ENCODE measurements at places on chromosomes 16 and 17.

- no peak for DNase-seq
Measured at GRCh38 chr17:2028737-2029136, 1.2 kb upstream of the DPH1 start.

- no peak for DNase-seq
Measured at GRCh38 chr17:7290685-7291084, 3.8 kb downstream of the YBX2 start.

DNA sequence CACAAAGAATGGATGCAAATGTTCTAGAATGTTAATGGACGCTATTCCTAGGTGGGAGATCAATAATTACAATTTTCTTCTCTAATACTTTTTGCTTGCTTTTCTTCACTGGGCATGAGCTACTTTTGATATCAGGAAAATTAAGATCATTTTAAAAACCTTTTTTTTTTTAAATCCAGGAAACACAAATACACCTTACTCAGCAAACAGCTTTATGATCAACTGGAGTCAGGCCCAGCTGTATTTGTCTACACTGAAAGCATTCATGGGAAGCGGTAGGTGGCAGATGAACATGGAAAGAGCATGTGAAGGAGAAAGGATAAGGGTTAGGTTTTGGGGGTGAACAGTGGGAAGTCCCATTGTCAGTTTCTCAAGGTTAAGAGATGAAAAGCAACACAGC lies 97.8 kb downstream of the WDR59 start:
- DNase-seq: no peak

GRCh38 chr16:67163164-67163998 lies 1.2 kb upstream of the HSF4 start:
- no peak for DNase-seq

DNA sequence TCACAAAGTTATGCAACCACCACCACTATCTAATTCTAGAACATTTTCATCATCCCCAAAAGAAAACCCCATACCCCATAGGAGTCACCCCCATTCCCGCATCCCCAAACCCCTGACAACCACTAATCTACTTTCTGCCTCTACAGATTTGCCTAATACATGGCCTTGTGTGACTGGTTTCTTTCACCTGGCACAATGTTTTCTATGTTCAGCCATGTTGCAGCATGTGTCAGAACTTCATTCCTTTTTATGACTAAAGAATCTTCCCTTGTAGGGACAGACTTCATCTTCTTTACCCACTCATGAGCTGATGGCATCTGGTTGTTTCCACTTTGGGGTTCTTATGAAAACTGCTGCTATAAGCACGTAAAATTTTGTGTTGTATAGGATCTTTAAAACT lies 34.6 kb downstream of the CYTH1 start:
- DNase-seq: no peak

DNA sequence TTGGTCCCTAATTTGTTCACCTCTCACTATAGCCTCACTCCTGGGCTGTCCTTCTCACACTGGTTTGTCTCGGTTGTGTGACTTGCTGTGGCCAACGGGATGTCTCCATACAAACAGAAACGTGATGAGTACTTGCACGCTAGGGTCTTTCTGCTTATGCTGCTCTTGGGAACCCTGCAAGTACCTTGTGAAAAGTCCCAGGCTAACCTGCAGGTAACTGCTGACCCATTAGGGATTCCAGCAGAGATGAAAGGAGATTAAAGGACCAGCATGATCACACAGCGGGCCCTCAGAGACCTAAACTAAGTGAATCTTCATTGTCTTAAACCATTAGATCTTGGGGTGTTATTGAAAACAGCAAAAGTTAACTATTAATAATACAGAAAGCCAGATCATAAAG lies 562.8 kb upstream of the GOT2 start:
- no peak for DNase-seq

DNA sequence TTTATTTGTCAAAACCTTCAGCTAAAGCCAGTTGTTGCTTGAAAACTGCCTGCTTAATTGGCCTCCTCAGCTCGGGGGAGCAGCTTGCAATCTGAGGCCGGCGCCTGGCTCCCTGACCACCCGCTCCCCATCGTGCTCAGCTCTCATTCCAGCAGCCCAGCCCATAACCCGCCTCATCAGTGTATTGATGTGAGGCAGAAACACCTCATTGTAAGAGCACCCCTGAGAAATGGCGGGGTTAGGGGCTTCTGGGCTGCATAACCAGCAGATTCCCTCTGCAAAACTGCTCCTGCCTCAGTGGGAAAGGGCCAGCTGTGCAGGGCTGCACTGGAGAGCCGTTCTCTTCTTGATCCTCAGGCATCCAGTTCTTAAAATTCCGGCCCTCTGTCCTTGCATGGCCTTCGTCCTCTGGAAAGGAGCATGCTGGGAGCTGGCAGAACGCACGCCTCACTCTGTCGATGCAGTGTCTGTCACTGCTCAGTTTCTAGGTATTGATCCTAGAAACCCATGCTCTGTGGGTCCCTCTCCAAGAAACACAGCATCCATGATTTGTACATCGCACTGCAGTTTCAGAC lies 113.8 kb upstream of the CHMP6 start:
- DNase-seq: no peak

- DNase-seq: no peak
Measured at GRCh38 chr17:79917902-79918484, 78.8 kb upstream of the CBX4 start.

DNA sequence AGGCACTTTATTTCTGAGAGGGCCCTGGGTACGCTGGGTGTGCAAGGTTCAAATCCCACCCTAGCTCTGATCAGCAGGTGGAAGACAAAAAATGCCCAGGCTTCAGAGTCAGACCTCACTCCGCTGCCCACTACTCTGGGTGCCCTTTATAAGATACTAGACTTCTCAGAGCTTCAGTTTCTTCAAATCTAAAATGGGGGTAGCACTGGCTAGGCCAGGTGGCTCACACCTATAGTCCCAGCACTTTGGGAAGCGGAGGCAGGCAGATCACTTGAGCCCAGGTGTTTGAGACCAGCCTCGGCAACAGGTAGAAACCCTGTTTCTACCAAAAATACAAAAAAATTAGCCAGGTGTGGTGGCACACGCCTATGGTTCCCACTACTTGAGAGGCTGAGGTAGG lies 1.7 kb downstream of the USB1 start:
- no peak for DNase-seq

DNA sequence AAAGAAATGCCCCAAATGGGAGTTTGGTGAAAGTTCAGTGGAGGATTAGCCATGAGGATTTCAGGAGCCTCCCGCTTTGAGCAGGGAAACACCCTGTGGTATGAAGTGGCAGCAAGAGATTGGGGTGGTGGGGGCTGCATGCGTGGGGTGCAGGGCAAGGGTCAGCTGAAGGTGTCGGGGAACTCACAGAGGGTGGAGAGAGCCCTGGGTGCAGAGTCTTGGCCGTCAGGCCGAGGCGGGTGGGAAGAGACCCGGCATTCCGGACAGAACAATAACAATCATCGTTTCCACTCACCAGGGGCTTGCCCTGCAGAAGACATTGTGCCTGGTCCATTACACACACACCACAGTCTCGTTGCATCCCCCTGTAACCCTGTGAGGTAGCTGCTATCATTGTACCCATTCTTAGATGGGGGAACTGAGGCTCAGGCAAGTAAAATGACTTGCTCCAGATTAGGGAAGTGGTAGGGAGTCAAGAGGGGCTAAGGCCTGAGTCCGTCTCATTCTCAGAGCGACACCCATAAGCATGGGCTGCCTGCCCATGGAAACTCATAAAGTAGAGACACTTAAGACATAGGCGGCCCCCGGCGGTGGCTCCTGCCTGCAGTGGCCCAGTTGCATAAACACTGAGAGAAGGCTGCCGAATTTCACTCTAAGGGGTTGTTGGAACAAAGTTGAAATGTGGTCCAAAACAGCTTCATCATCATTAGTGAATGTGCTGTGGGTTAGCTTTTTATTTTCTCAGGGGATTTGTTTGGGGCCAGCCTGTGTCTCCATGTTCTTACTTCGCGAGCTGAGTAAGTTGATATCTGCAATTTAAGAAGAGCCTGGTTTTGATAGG lies 93.3 kb downstream of the CMIP start:
- no peak for DNase-seq

DNA sequence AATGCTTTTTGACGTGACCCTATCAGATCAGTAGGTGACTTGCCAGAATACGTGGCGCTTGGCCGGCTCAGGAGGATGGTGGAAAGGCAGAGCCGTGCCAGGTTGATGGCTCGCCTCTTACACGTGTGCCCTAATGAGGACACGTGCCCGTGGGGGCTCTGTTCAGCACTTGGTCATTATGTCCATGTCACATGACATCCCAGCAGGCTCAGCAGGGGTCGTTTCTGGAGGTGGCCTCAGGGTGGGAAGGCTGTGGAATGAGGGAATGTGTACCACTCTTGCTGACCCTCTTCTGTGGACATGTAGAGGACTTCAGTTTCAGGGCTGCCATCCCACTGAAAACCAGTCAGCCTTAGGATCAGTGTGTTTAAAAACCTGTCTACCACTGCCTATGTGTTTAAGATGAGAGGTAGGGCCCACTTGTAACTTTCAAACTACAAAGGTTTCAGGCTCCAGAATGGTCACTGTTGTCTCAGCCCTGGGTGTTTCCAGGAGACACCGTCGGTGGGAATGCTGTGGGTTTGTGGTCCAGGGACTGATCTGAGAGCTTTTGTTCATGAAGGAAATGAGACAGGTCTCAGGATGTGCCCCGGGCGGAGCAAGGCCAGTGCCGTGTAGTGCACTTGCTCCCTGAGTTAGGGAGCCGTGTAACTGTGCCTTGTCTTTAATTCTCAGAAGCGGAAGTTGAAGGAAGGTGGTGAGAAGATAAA lies 12.1 kb downstream of the UBN1 start:
- DNase-seq: no peak

GRCh38 chr17:78780335-78780734 lies 1.7 kb downstream of the CYTH1 start:
- no peak for DNase-seq

DNA sequence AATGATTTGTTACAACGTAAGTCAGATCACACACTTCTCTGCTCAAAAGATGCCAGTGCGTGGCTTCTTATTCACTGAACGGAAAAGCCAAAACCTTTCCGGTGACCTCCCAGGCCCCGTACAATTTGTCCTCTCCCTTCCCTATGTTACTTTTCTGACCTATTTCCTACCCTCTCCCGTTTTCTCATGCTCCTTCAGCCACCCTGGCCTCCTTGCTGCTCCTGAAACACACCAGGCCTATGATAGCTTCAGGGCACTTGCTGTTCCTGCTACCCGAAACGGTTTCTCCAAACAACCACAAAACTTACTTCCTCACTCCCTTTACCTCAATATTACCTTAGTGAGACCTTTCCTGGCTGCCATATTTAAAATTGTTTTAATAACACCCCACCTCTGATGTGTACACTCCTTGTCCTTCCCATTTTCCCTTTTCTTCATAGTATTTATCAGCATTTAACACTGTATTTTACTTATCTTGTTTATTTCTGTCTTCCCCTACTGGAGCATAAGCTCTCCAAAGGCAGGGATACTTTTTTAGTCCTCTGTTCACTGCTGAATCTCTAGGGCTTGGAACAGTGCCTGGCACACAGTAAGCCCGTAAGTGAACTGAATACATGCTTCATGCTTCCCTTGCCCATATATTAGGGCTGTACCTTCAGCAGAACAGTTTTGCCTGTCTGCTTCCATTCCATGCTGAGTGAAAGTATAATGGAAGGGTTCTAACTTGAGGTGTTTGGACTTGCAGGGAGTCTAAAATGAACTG lies 10.9 kb upstream of the ARL2BP start:
- no peak for DNase-seq

GRCh38 chr17:58279736-58280479 lies 827 bp downstream of the MPO start:
- no peak for DNase-seq

- DNase-seq: no peak
Measured at GRCh38 chr17:3672571-3672970, 4.0 kb downstream of the EMC6 start.

GRCh38 chr17:30345527-30346075 lies 11.7 kb upstream of the TMIGD1 start:
- no peak for DNase-seq

GRCh38 chr17:71378036-71378435 lies 742.8 kb upstream of the SOX9 start:
- no peak for DNase-seq

GRCh38 chr17:67742025-67742424 lies 24.3 kb downstream of the NOL11 start:
- no peak for DNase-seq

DNA sequence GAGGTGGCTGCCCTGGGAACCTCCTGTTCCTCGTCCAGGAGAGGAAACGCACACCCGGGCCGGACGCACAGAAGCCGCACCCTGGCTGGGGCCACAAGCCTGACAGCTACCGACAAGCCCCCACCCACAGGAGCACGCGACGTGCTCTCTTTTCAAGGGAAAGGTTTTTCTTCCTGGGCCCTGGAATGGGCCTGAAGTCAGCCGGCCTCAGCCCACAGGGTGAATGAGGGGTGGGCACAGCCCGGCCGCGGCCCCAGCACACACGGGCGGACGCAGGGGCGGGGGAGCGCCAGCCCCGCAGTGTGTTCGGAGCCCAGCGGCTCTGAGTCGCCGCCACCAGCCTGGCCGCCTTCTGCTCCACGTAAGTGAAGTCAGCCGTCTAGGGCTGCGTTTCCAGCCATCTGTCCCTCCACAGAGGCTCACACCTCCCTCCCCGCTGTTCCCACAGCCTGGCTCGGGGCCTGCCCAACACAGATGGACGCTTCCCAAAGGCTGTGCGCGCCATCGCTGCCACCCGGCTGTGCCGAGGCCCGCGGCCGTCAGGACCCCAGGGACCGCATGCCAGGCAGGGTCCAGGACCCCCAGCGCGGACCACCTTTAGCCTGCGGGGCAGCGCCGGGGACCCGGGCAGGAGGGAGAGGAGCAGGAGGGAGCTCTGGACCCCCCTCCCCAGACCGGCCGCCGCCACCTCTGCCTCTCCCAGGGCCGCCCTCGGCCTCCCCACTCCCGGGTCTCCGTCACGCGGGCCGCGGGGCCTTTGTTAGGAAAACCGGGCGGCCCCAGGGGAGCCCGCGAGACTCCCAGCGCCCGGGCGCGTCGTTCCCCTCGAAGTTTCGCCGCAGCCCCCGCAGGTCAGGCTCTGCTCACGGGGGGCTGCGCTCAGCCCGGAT lies 36.8 kb downstream of the CBFA2T3 start:
- no peak for DNase-seq

GRCh38 chr17:50618300-50618699 lies 16.4 kb upstream of the ABCC3 start:
- DNase-seq: no peak

DNA sequence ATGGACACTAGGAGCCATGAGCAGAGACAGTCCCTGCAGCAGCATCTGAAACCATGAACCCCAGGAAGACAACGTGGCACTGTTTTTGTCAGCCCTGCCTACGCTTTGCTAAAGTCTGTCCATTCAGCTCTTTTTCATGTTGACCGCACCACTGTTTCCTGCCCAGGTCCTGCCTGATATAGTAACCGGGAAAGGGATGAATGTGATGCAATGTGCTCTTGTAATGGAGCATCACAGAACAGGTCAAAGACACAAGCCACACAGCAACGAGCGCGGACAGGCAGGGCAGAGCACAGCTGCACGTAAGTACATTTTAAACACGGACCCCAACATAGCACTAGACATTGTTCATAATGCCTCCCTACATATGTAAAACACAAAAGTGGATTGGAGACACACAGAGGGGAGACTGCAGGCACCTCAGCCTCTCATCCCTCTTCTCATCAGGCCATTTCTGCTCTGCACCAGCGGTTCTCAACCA lies 16.9 kb upstream of the TNFRSF13B start:
- DNase-seq: no peak
